ENCODE measurements at places on chromosomes 7 and 10.
A peak's percentile ranks its signal among the peaks of the same experiment; 100 is the strongest.

DNA sequence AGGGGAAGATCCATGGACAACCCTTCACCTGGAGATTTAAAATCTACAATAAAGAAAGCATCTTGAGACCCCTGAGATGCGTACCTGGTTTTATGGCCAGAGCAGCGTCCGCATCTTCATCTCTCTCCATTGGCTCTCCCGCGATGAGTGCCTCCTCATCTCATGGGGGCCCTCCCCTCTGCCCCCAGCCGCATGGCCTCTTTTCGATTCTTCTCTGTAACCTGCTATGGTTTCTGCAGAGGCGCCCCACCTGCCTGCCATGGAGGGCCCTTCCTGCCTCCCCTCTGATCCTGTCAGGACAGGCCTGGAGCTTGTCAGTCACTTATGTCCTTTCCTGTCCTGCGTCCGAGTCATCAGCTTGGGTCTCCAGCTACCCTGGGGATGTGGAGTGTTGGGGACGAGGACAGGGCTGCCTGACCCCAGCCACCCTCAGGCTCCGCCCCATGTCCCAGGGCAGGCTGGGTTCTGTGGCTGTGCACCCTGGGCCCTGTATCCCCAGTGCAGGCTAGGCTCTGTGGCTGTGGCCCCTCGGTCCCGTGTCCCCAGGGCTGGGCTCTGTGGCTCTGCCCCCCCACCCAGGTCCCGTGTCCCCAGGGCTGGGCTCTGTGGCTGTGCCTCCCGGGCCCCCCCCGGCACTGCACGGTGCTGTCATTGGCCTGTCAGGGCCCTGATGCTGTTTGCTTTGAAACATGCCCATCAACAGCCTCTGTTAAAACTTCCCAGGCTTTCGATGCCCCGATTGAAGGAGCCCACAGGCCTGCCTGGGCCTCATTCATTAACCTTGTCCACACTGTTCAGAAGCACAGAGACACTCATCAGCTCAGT is 99.8 kb downstream of the WDR37 start:
- DNase-seq = no peak

DNA sequence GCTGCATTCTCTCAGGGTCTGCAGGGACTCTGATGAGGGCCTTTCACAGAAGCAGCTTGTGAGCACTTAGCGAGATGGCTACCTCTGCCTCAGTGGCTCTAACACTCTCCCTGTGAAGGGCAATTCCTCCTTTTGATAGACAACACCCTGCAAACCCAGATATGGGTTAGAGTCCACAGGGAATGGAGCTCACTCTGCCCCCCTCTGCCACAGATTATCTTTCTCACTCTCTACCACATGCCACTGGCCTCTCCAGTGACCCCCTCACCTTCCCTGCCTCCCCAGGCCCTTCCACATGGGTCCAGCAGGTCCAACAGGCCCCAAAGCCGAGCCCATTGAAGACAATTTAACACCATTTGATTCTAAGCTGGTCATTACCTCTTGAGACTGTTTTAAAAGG is 72.1 kb downstream of the CCDC3 start:
- no peak for DNase-seq

DNA sequence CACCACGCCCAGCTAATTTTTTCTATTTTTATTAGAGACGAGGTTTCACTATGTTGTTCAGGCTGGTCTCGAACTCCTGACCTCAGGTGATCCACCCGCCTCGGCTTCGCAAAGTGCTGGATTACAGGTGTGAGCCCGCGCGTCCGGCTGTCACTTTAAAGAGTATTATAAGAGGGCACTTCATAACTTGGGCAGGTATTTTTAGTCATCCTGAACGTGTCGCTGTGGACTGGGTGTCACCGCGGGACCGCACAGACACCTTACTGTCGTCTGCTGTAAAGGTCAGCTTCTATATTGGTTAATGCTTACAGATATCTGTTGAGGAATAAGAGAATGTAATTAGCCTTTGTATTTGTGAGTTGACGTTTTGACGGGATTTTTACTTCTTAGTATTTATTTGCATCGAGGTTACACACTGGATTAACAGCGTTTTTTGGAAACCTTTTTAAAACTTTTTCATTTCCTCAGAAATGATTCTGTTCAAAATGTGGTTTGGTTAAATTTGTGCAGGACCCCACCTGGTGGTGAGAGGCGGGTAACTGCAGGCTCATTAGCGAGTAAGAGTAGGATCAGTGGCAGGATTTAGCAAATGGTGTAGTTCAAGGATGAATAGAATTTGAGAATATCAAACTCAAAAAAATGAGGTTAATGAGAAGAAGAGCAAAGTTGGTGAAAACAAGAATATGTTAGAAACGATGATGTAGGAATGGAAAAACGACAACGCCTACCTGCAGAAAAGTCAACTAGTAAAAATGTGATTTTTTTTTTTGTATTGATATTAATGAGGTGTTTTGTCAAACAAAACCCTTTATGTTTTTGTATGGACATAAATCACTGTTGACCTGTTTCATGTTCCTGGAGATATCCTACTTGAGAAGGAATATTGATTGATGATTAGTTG is 3.2 kb downstream of the DNAJB6 start:
- peak; percentile 47 for DNase-seq

- no peak for DNase-seq
These were observed 16.4 kb downstream of the ING3 start for GRCh38 chr7:120966961-120967360.

GRCh38 chr7:96085953-96086352 is 235.9 kb downstream of the SLC25A13 start:
- DNase-seq = no peak

DNA sequence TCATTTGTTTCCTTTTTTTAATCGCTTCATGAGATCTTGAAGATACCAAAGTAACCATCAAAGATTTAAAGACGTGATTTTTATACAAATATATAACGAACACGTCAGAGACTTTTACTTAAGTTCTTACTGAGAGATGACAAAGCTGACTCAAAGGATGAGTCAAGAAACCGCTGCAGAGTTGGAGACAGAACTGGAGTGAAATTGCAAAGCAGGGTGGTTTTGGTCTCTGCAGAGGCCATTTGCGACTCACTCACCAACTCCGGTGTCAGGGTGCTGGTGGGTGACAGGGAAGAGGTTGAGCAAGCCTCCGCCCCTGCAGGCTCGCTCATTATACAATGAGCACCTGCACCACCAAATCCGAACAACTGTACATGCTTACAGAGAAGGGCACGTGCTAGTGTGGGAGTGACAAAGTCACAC is 75.2 kb downstream of the DNAJB6 start:
- no peak for DNase-seq

- DNase-seq = no peak
These were observed 171.8 kb downstream of the GRM3 start for GRCh38 chr7:86815556-86815955.

DNA sequence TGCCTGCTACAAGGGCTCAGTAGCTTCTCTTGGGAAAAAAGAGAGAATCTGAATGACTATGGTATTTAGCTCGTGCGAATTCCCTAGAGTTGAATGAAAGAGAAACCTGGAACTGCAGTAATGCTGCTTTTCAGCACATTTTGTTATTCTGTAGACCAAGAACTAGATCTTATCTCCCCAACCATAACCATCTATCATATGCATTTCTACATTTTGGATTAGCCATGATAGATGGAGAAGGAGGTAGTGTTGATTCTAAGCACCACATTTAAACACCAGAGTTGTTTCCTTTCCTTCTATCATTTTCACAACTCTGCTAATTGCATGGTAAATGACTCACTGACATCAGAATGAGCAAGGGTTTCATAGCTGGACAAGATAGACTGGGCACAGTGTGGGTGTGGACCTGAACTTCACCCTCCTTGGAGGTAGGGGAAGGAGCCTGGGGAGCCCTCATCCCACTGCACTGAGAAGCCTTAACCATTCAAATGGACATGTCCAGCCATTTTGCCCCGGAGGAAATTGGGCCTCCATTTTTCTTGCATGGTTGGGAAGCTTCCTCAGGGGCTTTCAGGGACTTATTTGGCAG is 55.3 kb upstream of the BMPER start:
- no peak for DNase-seq

GRCh38 chr10:89339875-89340274 is 12.1 kb downstream of the IFIT3 start:
- no peak for DNase-seq

DNA sequence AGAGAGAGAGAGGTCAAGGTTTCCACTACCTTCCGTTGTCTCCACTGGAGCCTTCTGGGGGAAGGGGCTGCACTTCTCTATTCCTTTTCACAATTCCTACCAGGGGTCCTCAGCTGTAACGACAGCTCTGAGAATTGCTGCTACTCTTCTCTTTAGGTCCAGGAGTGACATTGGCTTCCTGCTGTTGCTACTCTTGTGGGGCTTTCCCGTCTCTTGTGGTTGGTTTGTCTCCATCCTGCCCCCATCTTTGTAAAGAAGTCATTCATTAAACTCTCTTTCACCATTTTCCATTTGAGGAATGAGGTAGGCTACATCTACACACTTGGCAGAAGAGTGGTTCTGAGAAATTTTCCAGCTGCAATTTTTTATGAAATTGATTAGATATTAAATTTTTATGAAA is 238.8 kb upstream of the LYZL1 start:
- DNase-seq = no peak

DNA sequence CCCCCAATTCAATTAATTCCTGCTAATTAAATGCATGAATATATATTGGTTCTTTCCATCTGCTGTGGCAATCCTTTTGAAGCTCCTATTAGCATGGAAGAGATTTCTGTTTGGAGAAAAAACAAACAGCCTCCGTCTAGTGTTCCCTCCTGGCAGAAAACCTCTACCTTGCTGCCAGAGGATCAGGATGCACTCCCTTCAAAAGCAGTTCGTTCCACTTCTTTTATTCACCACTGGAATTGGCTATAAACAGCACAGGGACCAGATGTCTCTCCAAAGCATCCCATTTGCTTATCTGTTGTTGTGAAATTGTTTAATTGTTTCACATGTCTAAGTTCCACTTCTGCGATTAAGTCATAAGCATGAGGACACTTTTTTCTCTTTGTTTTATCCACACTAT is 77.8 kb upstream of the PTN start:
- DNase-seq = no peak

- peak; percentile 54 for DNase-seq
These were observed 76.7 kb downstream of the GPR26 start for GRCh38 chr10:123742751-123743440.

- peak; percentile 72 for DNase-seq
These were observed 16.7 kb downstream of the FAM53B start for GRCh38 chr10:124727361-124727960.

GRCh38 chr10:23917251-23917840 is 291.6 kb upstream of the KIAA1217 start:
- DNase-seq = no peak

- DNase-seq = no peak
These were observed 14.3 kb downstream of the KLF6 start for GRCh38 chr10:3770611-3771110.
